Central memory CD8-positive, alpha-beta T cell (primary cell): ENCODE measurements at places on chromosomes 6 and 20.

DNA sequence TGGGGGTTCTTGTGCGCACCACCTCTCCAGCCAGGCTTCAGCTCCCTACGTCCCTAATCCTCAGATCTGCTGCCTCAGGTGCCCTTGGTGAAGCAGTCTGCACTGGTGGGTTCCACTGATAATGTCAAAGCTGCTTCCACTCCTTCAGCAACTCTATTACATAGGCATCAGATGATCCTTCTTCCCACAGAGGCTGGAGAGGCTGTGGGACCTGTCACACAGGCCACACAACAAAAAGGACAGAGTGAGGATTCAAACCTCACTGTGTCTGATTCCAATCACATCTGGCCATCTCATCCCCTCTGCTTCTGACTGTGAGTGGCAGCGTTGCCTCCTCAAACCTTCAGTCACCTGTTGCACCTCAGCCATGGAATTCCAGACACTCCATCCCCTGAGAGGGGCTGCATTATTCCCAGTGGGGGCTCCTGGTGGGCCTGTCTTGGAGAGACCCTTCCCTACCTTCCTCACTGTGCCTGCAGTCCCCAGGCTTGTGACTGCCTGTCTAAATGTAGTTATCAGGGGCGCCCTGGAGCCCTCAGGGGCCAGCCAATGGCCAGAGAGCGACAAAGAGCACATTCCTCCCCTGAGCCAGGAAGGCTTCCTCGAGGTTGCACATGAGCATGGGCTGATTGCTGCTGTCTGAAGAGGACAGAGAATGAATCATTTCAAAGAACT, 211.4 kb upstream of the ECI2 start:
- no peaks in the 10 kb centered on the region for H3K4me1 ChIP-seq
- no peak overlapping the region for H3K27ac ChIP-seq
- no peak for DNase-seq
- H3K36me3 ChIP-seq, result no peaks in the 10 kb centered on the region

- H3K27me3 ChIP-seq, result no peaks in the 10 kb centered on the region
- H3K4me1 ChIP-seq, result peaks cover 56% of the 10 kb centered on the region
- H3K4me3 ChIP-seq, result no peak overlapping the region
Measured at GRCh38 chr6:53539561-53539960, 5.3 kb downstream of the GCLC start.

GRCh38 chr6:78936515-78936914, 69.2 kb downstream of the IRAK1BP1 start:
- H3K4me1 ChIP-seq, result no peaks in the 10 kb centered on the region
- H3K27me3 ChIP-seq, result no peaks in the 10 kb centered on the region
- no peak overlapping the region for H3K4me3 ChIP-seq
- no peak for DNase-seq
- peaks cover 16% of the 10 kb centered on the region for H3K36me3 ChIP-seq
- no peak overlapping the region for H3K27ac ChIP-seq

DNA sequence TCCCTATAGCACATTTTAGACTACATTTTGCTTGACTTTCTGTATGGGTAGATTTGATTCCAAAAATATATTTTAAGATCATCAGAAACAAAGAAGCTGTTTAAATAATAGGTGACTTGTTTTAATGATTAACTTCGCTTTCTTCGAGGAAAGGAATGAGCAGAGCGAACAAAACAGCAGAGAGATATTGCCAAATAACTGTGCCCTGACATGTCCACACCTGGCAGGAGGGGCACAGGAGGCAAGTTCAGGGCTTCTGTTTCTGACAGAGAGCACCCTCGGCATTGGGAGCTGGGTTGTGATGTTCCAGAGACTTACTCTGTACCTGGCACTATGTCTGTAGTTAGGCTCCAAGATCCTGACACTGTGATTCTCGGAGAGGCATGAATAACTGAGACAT, 155.7 kb upstream of the SASH1 start:
- peaks cover 43% of the 10 kb centered on the region for H3K27me3 ChIP-seq
- DNase-seq, result no peak
- H3K36me3 ChIP-seq, result no peaks in the 10 kb centered on the region
- H3K4me1 ChIP-seq, result no peaks in the 10 kb centered on the region
- no peak overlapping the region for H3K4me3 ChIP-seq
- no peak overlapping the region for H3K27ac ChIP-seq

GRCh38 chr20:37531856-37532255, 4.2 kb upstream of the BLCAP start:
- no peak overlapping the region for H3K4me3 ChIP-seq
- no peak for DNase-seq
- H3K36me3 ChIP-seq, result peaks cover 7% of the 10 kb centered on the region
- no peak overlapping the region for H3K27ac ChIP-seq

DNA sequence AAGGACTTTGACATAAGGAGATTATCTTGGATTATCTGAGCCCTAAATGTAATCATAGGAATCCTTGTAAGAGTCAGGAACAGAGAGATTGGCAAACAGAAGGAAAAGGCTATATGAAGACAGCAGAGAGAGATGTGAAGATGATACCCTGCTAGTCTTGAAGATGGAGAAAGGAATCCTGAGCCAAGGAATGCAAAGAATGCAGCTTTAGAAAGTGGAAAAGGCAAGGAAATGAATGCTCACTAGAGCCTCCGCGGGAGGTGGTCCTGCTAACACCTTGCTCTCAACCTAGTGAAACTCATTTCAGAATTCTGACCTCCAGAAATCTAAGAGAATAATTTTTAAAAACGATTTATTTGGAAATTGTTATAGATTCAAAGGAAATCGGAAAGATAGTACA, 117.1 kb downstream of the TBXT start:
- H3K4me3 ChIP-seq, result no peak overlapping the region
- H3K27me3 ChIP-seq, result peaks cover 23% of the 10 kb centered on the region
- no peak for DNase-seq
- no peaks in the 10 kb centered on the region for H3K36me3 ChIP-seq
- H3K4me1 ChIP-seq, result no peaks in the 10 kb centered on the region

- H3K27me3 ChIP-seq, result no peaks in the 10 kb centered on the region
- peak overlapping the region; percentile 93 for H3K27ac ChIP-seq
- DNase-seq, result no peak
- peaks cover 55% of the 10 kb centered on the region for H3K4me1 ChIP-seq
- H3K4me3 ChIP-seq, result peak overlapping the region; percentile 96
Measured at GRCh38 chr6:42049948-42050296, 402 bp upstream of the TAF8 start.

- no peaks in the 10 kb centered on the region for H3K4me1 ChIP-seq
- peaks cover 21% of the 10 kb centered on the region for H3K27me3 ChIP-seq
- H3K4me3 ChIP-seq, result no peak overlapping the region
- no peak for DNase-seq
- no peak overlapping the region for H3K27ac ChIP-seq
- no peaks in the 10 kb centered on the region for H3K36me3 ChIP-seq
Measured at GRCh38 chr6:31453259-31453658, 44.7 kb upstream of the MICB start.

GRCh38 chr6:6657820-6658217, 69.3 kb downstream of the LY86 start:
- H3K27ac ChIP-seq, result no peak overlapping the region
- peaks cover 3% of the 10 kb centered on the region for H3K36me3 ChIP-seq
- no peaks in the 10 kb centered on the region for H3K27me3 ChIP-seq
- H3K4me1 ChIP-seq, result peaks cover 17% of the 10 kb centered on the region
- no peak overlapping the region for H3K4me3 ChIP-seq
